Motor neuron (in vitro differentiated cells): ENCODE measurements at places on chromosomes 16 and 17.

DNA sequence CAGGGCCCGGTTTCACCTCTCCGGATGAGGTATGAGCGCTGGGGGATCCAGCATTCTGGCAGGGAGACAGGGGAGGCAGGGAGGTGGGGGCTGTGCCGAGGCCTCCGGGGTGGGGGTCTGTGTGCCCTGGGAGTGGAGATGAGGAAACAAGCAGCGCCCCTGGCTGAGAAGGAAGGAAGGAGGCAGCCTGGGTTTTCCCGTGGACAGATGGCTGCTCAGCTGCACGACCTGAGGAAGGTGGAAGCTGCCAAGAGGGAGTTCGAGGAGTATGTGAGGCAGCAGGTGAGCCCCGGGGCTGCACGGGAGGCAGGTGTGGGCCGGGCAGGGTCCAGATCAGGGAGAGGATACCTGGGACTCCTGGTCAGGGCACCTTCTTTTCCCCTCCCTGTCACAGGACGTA is 4.3 kb downstream of the RNF112 start:
- ATAC-seq: no peak

DNA sequence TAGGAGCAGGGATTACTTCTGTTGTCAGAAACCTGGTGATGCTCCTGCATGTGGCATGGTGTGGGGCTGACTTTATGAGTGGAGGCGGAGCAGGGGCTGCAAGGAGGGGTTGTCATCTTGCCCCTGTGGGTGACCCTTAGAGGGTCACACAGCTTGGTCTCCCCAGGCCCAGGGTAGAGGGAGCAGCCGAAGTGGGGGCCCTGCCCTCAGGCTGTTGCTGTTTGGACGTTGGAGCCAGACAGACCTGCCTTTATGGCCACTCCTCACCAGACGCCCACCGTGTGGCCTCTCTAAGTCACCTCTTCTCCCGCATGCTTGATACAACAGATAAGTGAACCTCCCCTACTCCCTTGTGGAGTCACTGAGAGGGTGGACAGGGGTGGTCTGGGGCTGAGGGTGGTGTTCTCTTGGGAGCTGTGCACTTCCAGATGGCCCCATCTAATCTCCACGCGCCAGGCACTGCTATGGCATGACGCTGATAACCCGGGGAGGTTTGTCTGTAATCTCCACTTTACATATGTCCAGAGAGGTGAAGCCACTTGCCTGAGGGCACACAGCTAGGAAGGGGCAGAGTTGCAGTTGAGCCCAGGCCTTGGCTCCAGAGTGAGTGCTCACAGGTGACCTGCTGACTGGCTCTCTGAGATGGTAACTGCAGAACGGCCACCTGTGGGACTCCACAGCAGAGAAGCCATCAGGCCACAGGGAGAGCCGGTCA is 10.0 kb downstream of the MAP2K3 start:
- no peak for ATAC-seq

- ATAC-seq: no peak
Measured at GRCh38 chr16:72142476-72142875, 29.5 kb downstream of the PMFBP1 start.

- no peak for ATAC-seq
Measured at GRCh38 chr17:61335105-61335844, 64.4 kb upstream of the TBX2 start.

- no peak for ATAC-seq
Measured at GRCh38 chr17:54785643-54786268, 114.9 kb upstream of the TOM1L1 start.
